ENCODE measurements at places on chromosomes 5 and 9. TPM values are rescaled to one million over a fixed set of nuclear protein-coding genes. Genes with fewer than 3 reads are reported as not detected.

SUSD3 gene
- 3.3 TPM for total RNA-seq

ITGA1 gene
- 302 TPM for total RNA-seq

EIF4E1B gene
- total RNA-seq, result not detected

GPX3 gene
- total RNA-seq, result 3,724 TPM

CCDC171 gene
- total RNA-seq, result 1.5 TPM

SLC27A6 gene
- 22.5 TPM for total RNA-seq

HNRNPAB gene
- 98.4 TPM for total RNA-seq

PLEKHG4B gene
- under 0.01 TPM for total RNA-seq

IL33 gene
- total RNA-seq, result 80.2 TPM

SLC31A1 gene
- 10.8 TPM for total RNA-seq

RIGI gene
- total RNA-seq, result 10.1 TPM

SHROOM1 gene
- total RNA-seq, result 11.2 TPM

LCN1 gene
- total RNA-seq, result not detected

BNC2 gene
- total RNA-seq, result 123 TPM

HAVCR1 gene
- 0.17 TPM for total RNA-seq

OLFM1 gene
- 46.1 TPM for total RNA-seq

DPYSL3 gene
- total RNA-seq, result 381 TPM

FBP2 gene
- total RNA-seq, result not detected

ADAMTS16 gene
- total RNA-seq, result 0.50 TPM

SIT1 gene
- 0.83 TPM for total RNA-seq

DRD1 gene
- total RNA-seq, result not detected

ARSK gene
- total RNA-seq, result 6.2 TPM

ECSCR gene
- 23.9 TPM for total RNA-seq

MAST4 gene
- total RNA-seq, result 26.2 TPM

SPINK4 gene
- total RNA-seq, result not detected

HAVCR2 gene
- total RNA-seq, result 5.1 TPM

ERCC8 gene
- total RNA-seq, result 15.8 TPM

SPINK6 gene
- total RNA-seq, result not detected

TAF11L10 gene
- not detected for total RNA-seq

ATOSB gene
- total RNA-seq, result 26.4 TPM

BASP1 gene
- 19.7 TPM for total RNA-seq

SGCD gene
- 31.0 TPM for total RNA-seq

ADAMTSL1 gene
- total RNA-seq, result 81.7 TPM

PDE8B gene
- 2.2 TPM for total RNA-seq

AFAP1L1 gene
- total RNA-seq, result 12.4 TPM

FGFR4 gene
- total RNA-seq, result 4.0 TPM

ZNF883 gene
- 1.7 TPM for total RNA-seq

ECM2 gene
- total RNA-seq, result 8.1 TPM

RLN1 gene
- not detected for total RNA-seq

SLC1A3 gene
- total RNA-seq, result 24.9 TPM

NME5 gene
- total RNA-seq, result 3.0 TPM

C9orf50 gene
- not detected for total RNA-seq

FOXD4L4 gene
- total RNA-seq, result not detected

ELOVL7 gene
- total RNA-seq, result 7.0 TPM

TAS2R1 gene
- not detected for total RNA-seq

STKLD1 gene
- total RNA-seq, result 1.0 TPM

DBH gene
- total RNA-seq, result 0.06 TPM

PDE6A gene
- total RNA-seq, result not detected
